ENCODE measurements at places on chromosomes 1 and 21. TPM values are rescaled to one million over a fixed set of nuclear protein-coding genes. Genes with fewer than 3 reads are reported as not detected.

ATAD3A gene
- 14.1 TPM for total RNA-seq

RSPH1 gene
- 18.1 TPM for total RNA-seq

BMP8B gene
- 1.7 TPM for total RNA-seq

GDAP2 gene
- total RNA-seq, result 34.1 TPM

OLIG2 gene
- total RNA-seq, result not detected

ADGRL4 gene
- total RNA-seq, result 18.8 TPM

FOXD2 gene
- 0.44 TPM for total RNA-seq

CNIH3 gene
- 2.1 TPM for total RNA-seq

CA6 gene
- total RNA-seq, result not detected

EVA1B gene
- total RNA-seq, result 25.7 TPM
